Thyroid gland (tissue), 4 donors: ENCODE measurements at places on chromosomes 6 and 20. TPM values are rescaled to one million over a fixed set of nuclear protein-coding genes. Genes with fewer than 3 reads are reported as not detected.
A peak's percentile ranks its signal among the peaks of the same experiment; 100 is the strongest.

- no peak overlapping the region for H3K4me3 ChIP-seq
- no peaks in the 10 kb centered on the region for H3K36me3 ChIP-seq
- no peak overlapping the region for H3K27ac ChIP-seq
- DNase-seq, result no peak
- H3K27me3 ChIP-seq, result no peaks in the 10 kb centered on the region
Observed at GRCh38 chr6:144134737-144135136, 15.6 kb upstream of the STX11 start.

Gene MCM3
- total RNA-seq, result 35.1 TPM

- peaks cover 10% of the 10 kb centered on the region for H3K4me1 ChIP-seq
- H3K27ac ChIP-seq, result no peak overlapping the region
- no peak for DNase-seq
- no peak overlapping the region for H3K4me3 ChIP-seq
Observed at GRCh38 chr6:169786349-169786748, 34.9 kb downstream of the ERMARD start.

Gene SNRPB
- total RNA-seq, result 176 TPM

Gene CD93
- total RNA-seq, result 53.8 TPM

- no peak overlapping the region for H3K4me3 ChIP-seq
- H3K36me3 ChIP-seq, result no peaks in the 10 kb centered on the region
- H3K27me3 ChIP-seq, result no peaks in the 10 kb centered on the region
Observed at GRCh38 chr6:17716221-17716620, 9.5 kb upstream of the NUP153 start.

Gene MDFI
- total RNA-seq, result 2.9 TPM

Gene UBE2C
- not detected for total RNA-seq

Gene FAM210B
- 36.4 TPM for total RNA-seq

Gene WFDC10B
- total RNA-seq, result not detected

DNA sequence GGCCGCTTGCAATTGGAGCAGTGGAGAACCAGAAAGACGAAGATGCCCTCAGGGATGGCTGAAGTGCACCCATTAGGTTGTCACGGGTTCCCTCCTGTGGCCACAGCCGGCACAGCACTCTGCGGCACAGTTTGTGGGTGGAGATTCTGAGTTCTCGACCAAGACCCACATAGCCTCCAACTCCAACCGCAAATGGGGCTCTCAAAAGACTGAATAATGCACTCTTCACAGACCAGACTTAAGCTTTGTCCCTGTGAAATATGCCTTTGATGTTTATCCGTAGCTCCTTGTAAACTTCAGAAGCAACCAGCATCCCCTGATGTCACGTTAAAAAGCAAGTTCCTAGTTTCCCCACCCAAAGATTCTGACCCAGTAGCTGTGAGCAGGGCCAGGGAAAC is 934 bp upstream of the CST9 start:
- DNase-seq, result peak; percentile 61
- no peaks in the 10 kb centered on the region for H3K4me1 ChIP-seq
- H3K27me3 ChIP-seq, result no peaks in the 10 kb centered on the region
- no peaks in the 10 kb centered on the region for H3K36me3 ChIP-seq
- no peak overlapping the region for H3K4me3 ChIP-seq

Gene KIAA1755
- 5.5 TPM for total RNA-seq

GRCh38 chr6:45003387-45003786 is 324.7 kb upstream of the RUNX2 start:
- H3K27ac ChIP-seq, result no peak overlapping the region
- no peaks in the 10 kb centered on the region for H3K36me3 ChIP-seq
- no peak overlapping the region for H3K4me3 ChIP-seq
- no peaks in the 10 kb centered on the region for H3K27me3 ChIP-seq
- no peaks in the 10 kb centered on the region for H3K4me1 ChIP-seq

Gene RANBP9
- total RNA-seq, result 42.6 TPM

DNA sequence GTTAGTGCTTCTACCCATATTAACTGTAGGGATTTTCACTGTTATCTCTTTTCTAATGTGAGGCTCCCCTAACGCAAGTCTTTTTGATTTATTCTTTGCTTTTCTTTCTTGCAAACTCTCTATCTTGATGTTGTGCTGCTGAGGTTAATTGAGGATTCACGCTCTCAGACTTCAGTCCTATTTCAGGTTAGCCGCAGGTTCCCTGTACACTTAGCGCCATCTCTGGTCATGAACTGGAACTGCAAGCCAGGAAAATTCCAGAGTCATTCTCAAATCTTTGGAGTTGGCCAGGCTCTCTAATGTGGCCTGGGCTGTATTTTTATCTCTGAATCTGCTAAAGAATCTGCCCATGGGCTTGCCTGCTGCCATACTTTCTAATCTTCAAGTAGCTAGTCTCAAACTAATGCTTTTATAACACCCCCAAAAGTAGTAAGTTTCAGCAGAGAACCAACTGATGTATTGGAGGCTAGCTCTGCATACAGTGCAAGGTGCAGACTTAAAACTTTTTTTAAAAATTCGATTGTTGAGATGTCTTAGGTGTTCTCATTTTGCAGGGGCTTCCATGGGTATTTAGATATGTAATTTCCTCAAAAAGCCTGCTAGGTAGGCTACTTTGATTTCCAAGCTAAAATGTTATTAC is 91.1 kb upstream of the OPRM1 start:
- peak; percentile 31 for DNase-seq
- H3K4me1 ChIP-seq, result no peaks in the 10 kb centered on the region
- H3K36me3 ChIP-seq, result no peaks in the 10 kb centered on the region
- H3K27me3 ChIP-seq, result no peaks in the 10 kb centered on the region
- no peak overlapping the region for H3K27ac ChIP-seq
- H3K4me3 ChIP-seq, result no peak overlapping the region

DNA sequence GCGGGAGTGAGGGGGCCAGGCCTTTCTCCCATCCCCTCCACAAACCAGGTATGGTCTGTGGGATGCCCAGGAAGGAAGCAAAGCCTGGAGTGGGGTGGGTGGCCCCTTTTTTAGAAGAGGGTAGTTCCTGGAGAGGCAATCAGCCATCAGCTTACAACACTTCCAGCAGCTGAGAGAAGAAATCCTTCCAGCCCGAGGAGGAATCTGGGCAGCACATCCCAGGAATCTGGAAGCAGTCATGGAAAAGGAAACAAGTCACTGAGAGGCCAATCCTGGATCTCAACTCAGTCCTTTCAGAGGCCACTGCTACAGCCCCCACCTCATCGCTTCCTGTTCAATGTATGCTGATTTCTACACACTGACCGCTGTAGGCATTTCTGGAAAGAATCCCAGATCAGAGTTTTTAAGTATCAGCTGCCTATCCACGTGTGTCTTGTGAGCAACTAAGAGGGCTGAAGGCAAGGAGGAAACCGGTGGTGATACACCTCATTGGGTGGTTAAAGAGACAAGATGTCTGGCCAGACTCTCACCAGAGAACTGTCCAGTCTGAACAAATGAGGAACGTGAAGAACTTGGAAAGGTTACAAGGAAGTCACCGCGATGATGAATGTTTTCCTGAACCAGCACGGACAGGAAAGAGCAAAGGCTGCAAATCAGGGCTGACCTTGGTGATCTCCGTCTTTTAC is 92.9 kb upstream of the SHLD1 start:
- H3K36me3 ChIP-seq, result no peaks in the 10 kb centered on the region
- no peak overlapping the region for H3K4me3 ChIP-seq
- peaks cover 33% of the 10 kb centered on the region for H3K4me1 ChIP-seq
- DNase-seq, result peak; percentile 76

GRCh38 chr6:139323511-139324300 is 31.9 kb upstream of the TXLNB start:
- no peaks in the 10 kb centered on the region for H3K36me3 ChIP-seq
- no peak overlapping the region for H3K4me3 ChIP-seq
- H3K4me1 ChIP-seq, result peaks cover 6% of the 10 kb centered on the region
- H3K27ac ChIP-seq, result no peak overlapping the region
- peak; percentile 37 for DNase-seq

DNA sequence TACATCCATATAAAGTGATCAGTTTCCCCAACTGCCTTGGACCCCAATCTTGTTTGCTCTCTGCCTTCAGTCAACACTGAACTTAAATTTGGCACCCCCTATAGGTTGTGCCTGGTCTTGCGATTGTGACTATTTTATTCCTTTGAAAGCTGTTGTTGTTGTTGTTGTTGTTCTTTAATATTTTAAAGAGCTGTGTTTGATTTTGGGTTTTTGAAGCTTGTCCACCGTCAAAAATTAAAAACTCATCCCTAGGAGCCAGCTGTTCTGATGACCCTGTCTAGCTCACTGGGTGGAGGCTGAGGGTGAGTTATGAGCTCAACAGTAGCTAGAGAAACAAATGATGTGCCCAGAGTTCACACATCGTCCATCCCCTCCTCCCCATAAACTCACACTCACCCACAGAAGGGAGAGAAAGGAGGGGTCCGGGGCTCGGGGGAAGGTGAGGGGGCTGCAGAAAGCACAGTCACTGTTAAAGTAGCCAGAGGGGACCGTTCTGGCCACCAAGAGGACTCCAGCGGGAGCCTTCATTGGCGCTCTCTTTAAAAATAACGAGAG is 4.0 kb downstream of the SIM1 start:
- H3K4me1 ChIP-seq, result peaks cover 3% of the 10 kb centered on the region
- no peak overlapping the region for H3K27ac ChIP-seq
- peaks cover 92% of the 10 kb centered on the region for H3K27me3 ChIP-seq

- no peaks in the 10 kb centered on the region for H3K4me1 ChIP-seq
- H3K27me3 ChIP-seq, result no peaks in the 10 kb centered on the region
- no peaks in the 10 kb centered on the region for H3K36me3 ChIP-seq
- H3K4me3 ChIP-seq, result no peak overlapping the region
- DNase-seq, result no peak
Observed at GRCh38 chr6:113458368-113459010, 398.7 kb upstream of the MARCKS start.

GRCh38 chr6:148580442-148580841 is 166.4 kb upstream of the UST start:
- H3K27me3 ChIP-seq, result no peaks in the 10 kb centered on the region
- no peak overlapping the region for H3K27ac ChIP-seq
- no peaks in the 10 kb centered on the region for H3K4me1 ChIP-seq
- H3K36me3 ChIP-seq, result no peaks in the 10 kb centered on the region
- no peak overlapping the region for H3K4me3 ChIP-seq
- no peak for DNase-seq

Gene MEI4
- 3.4 TPM for total RNA-seq

GRCh38 chr6:10140136-10140535 is 274.7 kb downstream of the TFAP2A start:
- no peaks in the 10 kb centered on the region for H3K36me3 ChIP-seq
- no peak overlapping the region for H3K27ac ChIP-seq
- no peaks in the 10 kb centered on the region for H3K4me1 ChIP-seq
- H3K27me3 ChIP-seq, result no peaks in the 10 kb centered on the region

Gene MOG
- not detected for total RNA-seq

DNA sequence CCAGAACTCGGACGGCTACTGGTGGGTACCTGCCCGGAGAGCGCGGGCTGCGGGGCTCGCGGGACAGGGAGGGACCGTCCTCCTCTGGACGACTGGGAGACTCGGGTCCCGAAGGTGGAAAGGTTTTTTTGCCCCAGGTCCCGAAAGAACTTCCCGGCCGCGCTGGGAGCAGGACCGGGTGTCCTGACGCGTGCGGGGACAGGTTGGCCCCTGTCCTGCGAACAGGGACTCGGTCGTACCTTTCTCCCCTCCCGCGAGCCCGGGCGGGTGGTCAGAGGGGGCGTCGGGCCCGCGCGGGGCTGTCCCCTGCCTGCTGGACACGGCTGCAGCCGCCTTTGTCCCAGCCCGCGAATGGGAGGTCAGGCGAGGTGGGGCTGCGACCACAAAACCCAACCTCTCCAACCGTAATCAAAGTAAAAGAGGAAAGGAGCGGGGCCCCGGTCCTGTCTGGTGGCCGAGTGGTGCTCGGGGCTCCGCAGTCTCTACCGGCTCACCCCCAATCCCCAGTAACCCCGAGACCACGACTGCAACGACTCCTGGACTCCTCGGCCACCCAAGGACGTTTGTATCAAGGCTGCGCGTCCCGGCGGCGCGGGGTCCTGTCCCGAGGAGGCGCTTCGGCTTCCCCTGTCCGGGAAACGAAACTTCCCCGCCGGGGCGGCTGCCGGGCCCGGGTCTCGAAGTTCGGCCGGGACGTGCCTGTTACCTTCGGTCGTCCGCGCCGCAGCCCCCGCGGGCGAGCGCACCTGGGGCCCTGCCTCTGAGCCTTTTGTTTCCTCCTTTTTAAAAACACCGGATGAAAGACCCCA is 798 bp downstream of the DSP start:
- peaks cover 19% of the 10 kb centered on the region for H3K4me1 ChIP-seq
- no peaks in the 10 kb centered on the region for H3K36me3 ChIP-seq
- H3K27ac ChIP-seq, result peak overlapping the region; percentile 95
- no peaks in the 10 kb centered on the region for H3K27me3 ChIP-seq
- H3K4me3 ChIP-seq, result peak overlapping the region; percentile 21

DNA sequence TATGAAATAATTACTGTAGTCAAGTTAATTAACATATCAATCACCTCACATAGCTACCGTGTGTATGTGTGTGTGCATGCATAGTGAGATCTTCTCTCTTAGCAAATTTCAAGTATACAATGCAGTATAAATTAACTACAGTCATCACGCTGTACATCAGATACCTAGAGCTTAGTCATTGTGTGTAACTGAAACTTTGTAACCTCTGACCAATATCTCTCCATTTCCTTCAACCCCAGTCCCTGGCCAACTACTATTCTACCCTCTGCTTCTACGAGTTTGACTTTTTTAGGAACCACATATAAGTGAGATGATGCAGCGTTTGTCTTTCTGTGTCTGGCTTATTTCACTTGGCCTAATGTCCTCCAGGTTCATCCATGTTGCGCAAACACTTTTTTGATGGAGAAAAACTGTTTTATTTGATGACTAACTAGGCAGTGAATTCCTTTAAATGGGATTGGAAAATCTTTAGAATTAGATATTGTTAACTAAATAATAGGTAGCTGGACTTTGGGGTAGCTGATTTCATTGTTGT is 459.5 kb downstream of the DHX35 start:
- H3K27me3 ChIP-seq, result no peaks in the 10 kb centered on the region
- no peaks in the 10 kb centered on the region for H3K4me1 ChIP-seq
- H3K27ac ChIP-seq, result no peak overlapping the region
- H3K4me3 ChIP-seq, result no peak overlapping the region
- DNase-seq, result no peak

Gene POU5F1
- not detected for total RNA-seq

DNA sequence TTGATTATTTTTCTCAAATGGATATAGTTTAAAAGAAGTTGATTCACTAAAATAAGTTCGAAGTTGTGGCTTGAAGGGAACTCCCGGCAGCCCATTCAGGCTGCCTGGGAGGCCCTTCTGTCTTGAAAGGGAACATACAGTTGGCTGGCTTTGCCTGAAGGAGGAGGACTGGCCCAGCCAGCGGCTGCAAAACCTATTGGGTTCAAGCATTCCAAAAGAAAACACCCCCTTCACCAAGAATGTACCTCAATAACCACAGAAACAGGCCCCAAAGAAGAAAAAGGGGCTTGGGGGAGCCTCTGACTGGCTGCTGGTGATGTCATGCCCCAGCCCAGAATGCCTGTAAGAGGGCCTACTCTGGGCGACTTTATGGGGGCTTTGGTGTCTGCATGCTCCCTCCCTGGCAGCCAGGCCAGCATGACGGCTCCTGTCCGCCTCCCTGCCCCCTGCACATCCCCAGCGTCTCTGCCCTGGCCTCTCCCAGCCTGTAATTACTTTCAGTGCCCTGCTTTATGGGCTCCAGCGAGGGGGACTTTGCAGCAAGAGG is 36.5 kb downstream of the MAFB start:
- no peak for DNase-seq
- no peak overlapping the region for H3K4me3 ChIP-seq
- H3K27ac ChIP-seq, result no peak overlapping the region
- H3K27me3 ChIP-seq, result no peaks in the 10 kb centered on the region
- H3K36me3 ChIP-seq, result no peaks in the 10 kb centered on the region
